CD4-positive, alpha-beta T cell treated with Interleukin-21 for 1 hour (primary cell): ENCODE measurements at places on chromosomes 6 and 20.

DNA sequence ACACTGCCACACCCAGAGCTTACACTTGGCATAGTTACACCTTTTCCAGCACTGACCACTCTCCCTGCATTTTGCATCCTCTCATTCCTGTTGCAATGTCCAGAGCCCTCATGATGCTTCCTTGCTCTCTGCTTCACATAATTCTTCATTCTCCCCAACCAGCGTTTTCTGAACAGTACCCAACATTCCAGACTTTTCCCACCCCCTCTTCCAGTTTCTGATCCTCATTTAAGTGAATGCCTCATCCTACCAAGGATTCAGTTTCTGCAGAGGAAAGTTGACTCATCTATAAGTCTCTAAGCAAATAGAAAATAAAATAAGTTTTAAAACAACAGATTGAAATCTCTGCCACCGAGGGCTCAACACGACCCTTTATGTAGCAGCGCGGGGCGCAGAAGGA lies 321.3 kb upstream of the TCF21 start:
- DNase-seq, result no peak

GRCh38 chr6:7656355-7656754 lies 66.4 kb downstream of the SNRNP48 start:
- DNase-seq, result no peak

- no peak for DNase-seq
Measured at GRCh38 chr6:132872923-132873322, 58.6 kb downstream of the RPS12 start.

DNA sequence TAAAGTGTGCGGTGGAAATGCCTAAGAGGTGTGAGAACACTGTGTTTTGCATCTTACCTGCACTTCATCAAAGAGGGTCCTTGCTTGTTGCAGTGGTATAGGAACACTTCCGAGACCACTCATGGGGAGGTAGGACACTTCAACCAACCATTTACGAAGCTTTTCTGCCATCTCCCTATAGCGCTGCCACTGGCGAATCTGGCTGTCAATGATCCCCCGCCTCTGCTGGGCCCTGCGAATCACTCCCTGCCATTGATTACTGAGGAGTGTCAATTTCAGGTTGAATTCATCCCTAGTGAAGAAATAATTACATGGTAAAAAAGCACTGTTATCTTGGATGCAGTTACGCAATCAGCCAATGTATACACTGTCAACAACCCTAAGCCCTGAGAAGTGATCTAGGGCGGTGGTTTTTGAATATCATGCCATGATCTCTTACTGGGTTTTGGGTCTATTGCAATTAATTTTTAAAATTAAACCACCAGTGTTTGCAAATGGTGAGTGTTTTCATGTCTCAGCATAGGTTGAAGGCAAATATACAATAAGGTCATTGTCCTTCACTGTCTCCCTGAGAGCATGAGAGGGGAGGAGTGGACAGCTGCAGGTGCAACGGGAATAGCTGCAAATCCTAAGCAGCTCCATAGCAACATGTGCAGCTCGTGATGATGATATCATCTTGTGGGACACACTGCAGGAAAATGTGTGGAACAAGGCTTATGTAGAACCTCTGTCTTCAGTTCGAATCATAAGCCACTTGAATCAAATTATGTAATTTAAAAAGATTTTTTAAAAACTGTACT lies 400.6 kb downstream of the ESR1 start:
- no peak for DNase-seq

DNA sequence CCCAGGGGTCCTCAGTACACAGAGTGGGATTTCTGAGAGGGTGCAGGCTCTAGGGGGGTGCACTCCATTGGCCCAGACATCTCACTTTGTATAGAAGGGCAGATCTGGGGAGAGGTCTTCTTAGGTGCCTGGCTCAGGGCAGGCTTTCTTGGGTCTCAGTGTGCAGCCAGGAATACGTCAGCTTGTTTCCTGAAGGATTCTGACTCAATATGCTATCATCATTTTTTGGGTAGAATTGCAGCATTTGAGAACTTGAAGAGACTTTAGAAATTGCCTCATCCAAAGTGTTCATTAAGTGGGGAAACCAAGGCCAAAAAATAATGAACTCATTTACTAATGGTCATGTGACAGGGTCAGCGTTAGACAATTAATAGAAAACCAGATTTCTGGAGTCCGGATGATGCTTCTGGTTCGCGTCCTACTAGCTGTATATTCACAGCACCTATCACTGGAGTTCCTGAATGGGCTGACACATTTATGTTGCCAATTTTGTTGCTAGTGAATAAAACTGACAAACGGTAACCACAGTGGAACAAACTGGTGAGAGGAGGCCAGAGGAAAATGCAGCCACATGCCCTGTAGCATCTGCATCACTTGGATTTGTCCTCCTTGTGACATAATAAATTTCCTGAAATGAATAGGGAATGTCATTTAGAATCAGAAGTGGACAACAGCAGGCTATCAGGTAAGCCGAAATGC lies 238.9 kb downstream of the TBC1D7 start:
- no peak for DNase-seq

DNA sequence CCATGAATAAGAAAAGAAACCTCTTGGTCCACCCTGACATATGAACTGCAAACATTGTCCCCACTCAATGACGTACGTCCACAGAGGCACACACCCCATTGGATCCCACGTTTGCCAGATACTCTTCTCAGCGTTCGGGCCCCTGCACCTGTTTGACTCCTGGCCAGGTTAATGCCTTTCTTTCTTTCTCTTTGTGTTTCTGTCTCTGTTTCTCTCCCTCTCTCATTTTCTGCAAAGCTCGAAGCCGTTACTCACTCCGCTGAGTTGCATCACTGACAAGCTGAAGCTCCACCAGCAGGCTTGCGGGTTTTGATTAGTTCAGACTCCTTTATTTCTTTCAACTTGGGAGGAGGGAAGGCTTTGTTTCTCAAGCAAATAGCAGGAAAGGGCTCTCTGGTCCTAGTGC lies 135.5 kb upstream of the SUPT3H start:
- no peak for DNase-seq

- DNase-seq, result no peak
Measured at GRCh38 chr6:148164645-148165044, 178.0 kb upstream of the SASH1 start.

- no peak for DNase-seq
Measured at GRCh38 chr20:37755665-37756064, 61.8 kb downstream of the CTNNBL1 start.

DNA sequence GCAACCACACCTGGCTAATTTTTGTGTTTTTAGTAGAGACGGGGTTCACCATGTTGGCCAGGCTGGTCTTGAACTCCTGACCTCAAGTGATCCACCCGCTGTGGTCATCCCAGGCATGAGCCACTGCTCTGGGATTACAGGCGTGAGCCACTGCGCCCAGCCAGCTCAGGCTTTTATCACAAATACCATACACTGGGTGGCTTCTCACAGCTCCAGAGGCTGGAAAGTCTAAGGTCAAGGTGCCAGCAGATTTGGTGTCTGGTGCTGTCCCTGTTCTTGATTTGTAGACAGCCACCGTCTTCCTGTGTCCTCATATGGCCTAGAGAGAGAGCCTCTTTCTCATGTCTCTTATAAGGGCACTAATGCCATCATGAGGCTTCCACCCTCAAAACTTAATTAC lies 25.9 kb downstream of the SHLD1 start:
- DNase-seq, result no peak

- no peak for DNase-seq
Measured at GRCh38 chr6:43740961-43741764, 28.8 kb upstream of the VEGFA start.

GRCh38 chr20:57161478-57162361 lies 104.7 kb downstream of the BMP7 start:
- no peak for DNase-seq

- no peak for DNase-seq
Measured at GRCh38 chr6:75609639-75610590, 8.2 kb downstream of the SENP6 start.

DNA sequence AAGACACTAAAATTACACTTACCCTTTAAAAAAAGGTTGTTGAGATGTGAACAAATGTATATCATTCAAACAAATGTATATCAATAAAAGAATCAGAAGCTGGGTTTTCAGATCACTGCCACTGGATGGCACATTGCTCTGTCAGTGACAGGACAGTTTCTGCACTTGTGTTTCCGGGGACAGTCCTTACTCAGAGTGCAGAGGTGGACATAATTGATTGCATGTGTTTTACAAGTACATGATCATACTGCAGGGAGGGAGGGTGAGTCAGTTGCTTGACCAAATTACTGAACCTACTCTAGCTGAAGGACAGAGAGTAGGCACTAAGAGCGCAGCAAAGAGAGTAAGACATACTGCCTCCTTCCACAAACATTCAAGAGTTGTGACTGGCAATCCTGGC lies 302.3 kb downstream of the TENT5A start:
- no peak for DNase-seq

- DNase-seq, result no peak
Measured at GRCh38 chr20:1805816-1806215, 89.4 kb upstream of the SIRPA start.
